ENCODE measurements at places on chromosomes 7 and 10. TPM values are rescaled to one million over a fixed set of nuclear protein-coding genes. Genes with fewer than 3 reads are reported as not detected.

LRMDA gene
- total RNA-seq: 0.13 TPM

NCF1 gene
- not detected for total RNA-seq

SIRT1 gene
- total RNA-seq: 14.6 TPM

OPALIN gene
- total RNA-seq: not detected

GPR15LG gene
- total RNA-seq: not detected

PPP1R3C gene
- 238 TPM for total RNA-seq

KLF14 gene
- total RNA-seq: not detected

CCDC172 gene
- total RNA-seq: not detected

FGF8 gene
- total RNA-seq: 4.4 TPM

NUTM2D gene
- 2.3 TPM for total RNA-seq

Measured in GM23248 (cell line).